ENCODE measurements at places on chromosomes 1 and 21.

DNA sequence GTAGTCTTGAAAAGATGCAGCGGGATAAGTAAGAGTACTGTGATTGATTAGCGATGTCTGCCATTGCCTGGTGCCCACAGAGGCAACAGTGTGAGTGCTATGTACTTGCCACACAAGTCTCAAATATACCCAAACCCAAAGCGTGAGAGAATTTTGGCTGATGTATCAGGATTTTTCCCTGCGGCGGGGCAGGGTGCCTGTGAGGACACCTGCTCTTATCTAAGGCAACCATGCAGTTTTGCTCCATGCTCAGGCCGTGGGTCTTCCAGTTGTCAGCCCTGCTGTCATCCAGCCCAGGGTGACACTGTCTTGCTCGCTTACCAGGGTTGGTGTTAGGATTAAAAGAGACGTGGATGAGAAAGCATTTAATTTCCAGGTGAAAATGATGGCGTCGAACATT, 202.7 kb downstream of the PTPRU start:
- no peak for DNase-seq

- DNase-seq: no peak
Observed at GRCh38 chr1:158814970-158815369, 16.2 kb upstream of the MNDA start.

- no peak for DNase-seq
Observed at GRCh38 chr1:78286686-78287085, 204.1 kb upstream of the PTGFR start.

- DNase-seq: no peak
Observed at GRCh38 chr1:85850238-85850637, 142.0 kb upstream of the ZNHIT6 start.

GRCh38 chr1:66563941-66564630, 30.1 kb downstream of the SGIP1 start:
- no peak for DNase-seq

- DNase-seq: no peak
Observed at GRCh38 chr1:231695439-231696255, 69.1 kb downstream of the DISC1 start.

GRCh38 chr1:164771619-164772361, 212.8 kb downstream of the PBX1 start:
- no peak for DNase-seq

GRCh38 chr1:173408886-173409285, 68.2 kb upstream of the PRDX6 start:
- no peak for DNase-seq

DNA sequence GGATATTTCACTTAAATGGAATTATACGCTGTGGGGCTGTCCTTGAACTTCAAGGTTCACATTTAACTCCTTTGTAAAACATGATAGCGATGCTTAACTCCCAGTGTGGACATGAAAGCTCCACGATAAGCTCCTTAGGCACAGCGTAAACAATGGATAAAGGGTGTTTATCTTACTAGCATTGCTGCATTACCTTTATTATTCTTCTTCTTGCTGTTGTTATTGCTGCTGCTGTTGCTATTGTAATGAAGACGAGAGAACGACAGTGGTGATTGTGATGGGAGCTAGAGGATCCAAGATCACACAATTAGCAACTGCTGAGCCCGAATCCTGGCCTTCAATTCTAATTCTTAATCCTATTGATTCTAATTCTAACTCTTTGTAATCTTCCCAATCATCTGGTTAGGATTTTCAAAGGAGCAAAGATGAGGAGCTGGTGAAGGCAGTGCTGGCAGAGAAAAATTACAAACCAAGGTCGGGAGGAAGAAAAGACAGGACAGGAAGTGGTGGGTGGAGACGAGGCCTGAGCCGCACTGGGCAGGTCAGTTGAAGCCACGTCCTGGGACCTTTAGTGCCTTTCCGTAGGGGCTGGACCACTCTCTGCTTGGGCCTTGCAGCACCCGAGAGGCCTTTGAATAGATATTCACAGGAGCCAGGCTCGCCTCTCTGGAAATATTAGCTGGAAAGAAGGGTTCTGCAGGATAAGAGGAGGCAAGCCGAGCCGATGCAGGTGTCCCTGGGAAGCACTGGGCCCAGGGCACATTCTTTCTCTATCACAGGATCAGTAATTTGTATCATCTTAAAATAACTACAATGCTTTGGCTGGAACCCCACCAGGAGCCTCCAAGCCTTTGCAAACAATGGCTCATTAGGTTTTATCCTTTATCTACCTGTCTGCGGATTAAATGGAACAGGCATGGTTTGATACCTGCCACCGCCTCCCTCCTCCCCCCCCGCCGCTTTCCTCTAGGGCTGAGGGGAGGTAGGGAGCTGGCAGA, 571.6 kb downstream of the AJAP1 start:
- no peak for DNase-seq

DNA sequence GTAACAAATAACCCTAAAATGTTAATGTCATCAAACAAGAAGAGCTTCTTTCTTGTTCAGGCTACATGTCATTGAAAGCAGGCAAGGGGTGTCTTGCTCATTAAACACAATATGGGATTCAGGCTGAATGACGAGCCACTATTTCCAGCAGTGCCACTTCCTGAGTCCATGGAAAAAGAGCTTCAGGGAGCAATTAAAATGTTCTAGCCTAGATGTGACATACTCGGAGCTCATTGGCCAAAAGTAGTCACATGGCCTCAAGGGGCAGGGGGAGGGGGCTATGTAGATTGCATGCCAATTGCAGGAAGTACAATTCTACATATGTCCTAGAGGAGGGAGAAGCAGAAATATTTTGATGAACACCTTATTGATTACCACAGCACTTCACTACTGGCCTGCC, 685.3 kb upstream of the ADGRL2 start:
- no peak for DNase-seq

GRCh38 chr1:230867903-230868735, at the start of gene C1orf198:
Gene C1orf198, minus strand, starts transcription at chr1:230868521. Its CDS starts 9 bp downstream, at chr1:230868512.
- peak; percentile 81 for DNase-seq

GRCh38 chr1:218613105-218613504, 268.0 kb downstream of the TGFB2 start:
- DNase-seq: no peak

- no peak for DNase-seq
Observed at GRCh38 chr1:221829327-221830015, 87.6 kb upstream of the DUSP10 start.

- no peak for DNase-seq
Observed at GRCh38 chr1:203036135-203036534, 9.8 kb downstream of the PPFIA4 start.

DNA sequence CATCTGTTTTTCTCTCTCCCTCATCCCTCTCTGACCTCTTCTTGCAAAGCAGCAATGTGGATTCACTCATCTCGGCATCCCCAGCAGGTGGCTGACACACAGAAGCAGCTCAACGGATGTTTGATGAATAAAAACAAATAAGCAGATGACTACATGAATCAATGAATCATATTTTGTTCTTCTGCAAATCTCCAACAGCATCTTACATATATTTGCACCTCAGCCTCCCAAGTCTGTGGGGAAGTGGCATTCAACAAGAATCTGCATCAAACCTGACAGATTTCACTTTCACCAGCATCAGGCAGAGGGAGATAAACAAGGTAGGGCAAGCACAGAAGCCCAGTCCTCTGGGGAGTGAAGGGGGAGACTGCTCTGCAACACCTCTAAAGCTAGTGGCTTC, 34.0 kb downstream of the CAPN8 start:
- no peak for DNase-seq

GRCh38 chr1:201561195-201561564, 22.3 kb downstream of the NAV1 start:
- DNase-seq: no peak

DNA sequence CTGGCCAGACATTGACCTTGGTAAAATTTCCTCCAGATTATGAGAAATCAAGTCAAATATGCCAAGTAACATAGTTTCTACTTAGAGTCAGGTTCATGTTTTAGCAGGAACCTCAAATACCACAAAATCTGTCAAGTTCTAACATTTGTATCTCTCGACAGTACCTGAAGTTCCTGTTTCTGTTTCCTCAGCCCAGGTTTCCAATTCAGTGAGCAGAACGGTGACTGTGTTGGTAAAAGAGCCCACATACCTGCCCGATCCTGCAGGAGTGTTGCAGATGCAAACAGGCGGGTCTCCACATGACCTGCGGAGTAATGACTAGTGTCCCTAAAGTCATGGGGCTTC, 57.9 kb upstream of the LGALS8 start:
- DNase-seq: no peak

DNA sequence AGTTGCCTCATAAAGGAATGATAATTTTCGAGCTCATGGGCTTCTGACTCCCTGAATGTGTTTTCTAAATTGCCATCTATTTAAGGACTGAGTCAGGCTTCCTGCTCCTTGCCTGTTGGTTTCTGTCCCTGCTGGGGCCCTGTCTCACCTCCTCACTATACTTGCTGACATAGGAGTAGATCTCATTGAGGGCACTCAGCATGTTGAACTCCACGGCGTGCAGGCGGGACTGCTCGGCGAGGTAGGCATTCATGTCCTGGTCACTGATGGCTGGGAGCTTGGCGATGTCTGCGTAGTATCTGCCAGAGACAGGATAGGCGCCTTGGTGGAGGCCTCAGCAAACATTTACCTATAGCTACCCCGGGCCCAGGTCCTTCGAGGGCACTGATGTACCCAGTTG, 116.9 kb upstream of the CD34 start:
- no peak for DNase-seq
